ENCODE measurements at places on chromosomes 3 and 15. TPM values are rescaled to one million over a fixed set of nuclear protein-coding genes. Genes with fewer than 3 reads are reported as not detected.

The MORC1 gene
- 0.06 TPM for total RNA-seq

GRCh38 chr3:119302697-119303551, 8.7 kb downstream of the ARHGAP31 start:
- DNase-seq, result no peak
- no peak overlapping the region for H3K27ac ChIP-seq
- peaks cover 19% of the 10 kb centered on the region for H3K4me1 ChIP-seq
- no peaks in the 10 kb centered on the region for H3K36me3 ChIP-seq
- H3K27me3 ChIP-seq, result no peaks in the 10 kb centered on the region

DNA sequence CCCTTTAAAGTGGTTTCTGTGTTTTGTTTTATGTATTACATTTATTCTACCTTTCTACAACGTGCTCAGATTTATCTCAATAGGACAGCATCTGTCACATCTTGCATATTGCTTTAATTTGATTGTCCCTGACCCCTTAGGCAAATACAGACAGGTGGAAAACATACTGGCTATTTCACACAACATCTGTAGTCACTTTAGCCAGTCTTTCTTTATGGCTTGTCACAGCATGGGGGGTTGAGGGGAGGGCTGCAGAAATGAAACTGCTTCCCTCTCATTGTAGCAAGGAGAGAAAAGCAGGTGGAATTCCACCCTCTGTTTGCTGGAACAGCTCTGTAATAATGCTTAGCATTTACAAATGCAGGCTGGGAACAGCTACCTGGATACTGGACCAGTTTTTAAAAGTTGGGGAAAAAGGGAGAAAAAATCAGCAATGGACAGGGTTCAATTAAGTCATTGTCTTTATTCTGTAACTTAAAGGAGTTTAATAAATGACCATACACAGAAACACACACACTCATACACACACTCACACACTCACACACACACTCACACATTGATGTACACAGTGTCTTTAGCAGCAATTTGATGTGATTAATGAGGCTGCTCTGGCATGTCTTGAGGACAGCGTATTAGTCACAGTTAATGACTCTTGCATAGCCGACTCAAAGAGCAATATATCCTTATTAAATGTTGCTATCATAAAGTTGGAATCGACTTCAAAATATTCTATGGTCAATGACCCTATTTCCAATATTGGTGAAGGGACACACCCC, 283.7 kb upstream of the GBE1 start:
- no peak overlapping the region for H3K4me3 ChIP-seq
- H3K36me3 ChIP-seq, result no peaks in the 10 kb centered on the region
- no peaks in the 10 kb centered on the region for H3K4me1 ChIP-seq
- DNase-seq, result no peak
- no peak overlapping the region for H3K27ac ChIP-seq

DNA sequence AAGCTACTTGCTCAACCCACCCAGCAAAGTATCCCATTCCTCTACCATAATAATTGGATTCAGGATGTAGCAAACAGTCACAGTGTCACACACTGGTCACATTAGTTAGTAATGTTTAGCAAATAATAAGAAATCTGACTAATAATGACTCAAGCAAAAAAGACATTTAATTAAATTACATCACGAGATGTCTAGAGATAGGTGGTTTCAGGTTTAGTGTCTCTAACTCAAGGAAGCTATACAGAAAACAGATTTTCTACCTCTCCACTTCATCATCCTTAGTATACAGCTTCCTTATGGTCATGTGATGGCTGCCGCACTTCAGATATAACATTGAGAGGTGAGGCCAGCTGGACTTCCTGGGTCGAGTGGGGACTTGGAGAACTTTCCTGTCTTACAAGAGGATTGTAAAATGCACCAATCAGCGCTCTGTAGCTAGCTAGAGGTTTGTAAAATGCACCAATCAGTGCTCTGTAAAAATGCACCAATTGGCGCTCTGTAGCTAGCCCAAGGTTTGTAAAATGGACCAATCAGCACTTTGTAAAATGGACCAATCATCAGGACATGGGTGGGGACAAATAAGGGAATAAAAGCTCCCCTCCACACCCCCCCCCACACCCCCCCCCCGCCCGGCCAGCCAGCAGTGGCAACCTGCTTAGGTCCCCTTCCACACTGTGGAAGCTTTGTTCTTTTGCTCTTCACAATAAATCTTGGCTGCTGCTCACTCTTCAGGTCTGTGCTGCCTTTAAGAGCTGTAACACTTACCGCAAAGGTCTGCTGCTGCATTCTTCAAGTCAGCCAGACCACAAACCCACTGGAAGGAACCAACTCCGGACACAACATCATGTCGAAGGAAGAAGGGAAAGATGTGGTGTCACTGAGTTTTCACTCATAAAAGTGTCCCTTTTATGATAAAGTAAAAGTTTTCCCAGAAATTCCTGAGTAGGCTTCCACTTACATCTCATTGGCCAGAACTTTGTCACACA, 24.9 kb upstream of the ARPIN start:
- H3K4me3 ChIP-seq, result no peak overlapping the region
- no peaks in the 10 kb centered on the region for H3K27me3 ChIP-seq
- no peak overlapping the region for H3K27ac ChIP-seq
- H3K36me3 ChIP-seq, result no peaks in the 10 kb centered on the region
- no peaks in the 10 kb centered on the region for H3K4me1 ChIP-seq

Measured in spinal cord (tissue), 10 donors.